NCI-H524 (cell line): ENCODE measurements at places on chromosomes 5 and 9.

DNA sequence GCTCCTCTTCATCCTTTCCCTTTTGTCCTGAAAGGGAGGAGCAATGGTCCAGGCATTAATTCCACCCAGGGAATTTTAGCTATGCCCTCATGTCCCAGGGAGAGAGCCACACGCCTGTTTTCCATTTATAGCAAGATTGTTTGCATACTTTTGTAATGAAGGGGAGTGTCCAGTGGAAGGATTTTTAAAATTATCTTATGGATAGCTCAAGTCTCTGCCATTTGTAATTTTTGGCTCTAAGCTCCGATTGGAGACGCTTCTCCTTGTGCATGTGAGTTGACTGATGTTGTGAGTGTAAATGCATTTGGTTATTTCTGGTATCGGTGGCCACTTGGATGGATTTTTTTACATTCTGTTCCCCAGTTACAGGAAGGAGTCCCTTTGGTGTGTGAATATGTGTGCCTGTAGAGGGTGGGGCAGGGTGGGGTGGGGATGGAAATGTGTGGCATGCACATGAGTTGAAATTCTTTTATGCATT is 7.2 kb upstream of the RPL26L1 start:
- DNase-seq: no peak

GRCh38 chr5:135598691-135599395 is 20.1 kb upstream of the CXCL14 start:
- no peak for DNase-seq

DNA sequence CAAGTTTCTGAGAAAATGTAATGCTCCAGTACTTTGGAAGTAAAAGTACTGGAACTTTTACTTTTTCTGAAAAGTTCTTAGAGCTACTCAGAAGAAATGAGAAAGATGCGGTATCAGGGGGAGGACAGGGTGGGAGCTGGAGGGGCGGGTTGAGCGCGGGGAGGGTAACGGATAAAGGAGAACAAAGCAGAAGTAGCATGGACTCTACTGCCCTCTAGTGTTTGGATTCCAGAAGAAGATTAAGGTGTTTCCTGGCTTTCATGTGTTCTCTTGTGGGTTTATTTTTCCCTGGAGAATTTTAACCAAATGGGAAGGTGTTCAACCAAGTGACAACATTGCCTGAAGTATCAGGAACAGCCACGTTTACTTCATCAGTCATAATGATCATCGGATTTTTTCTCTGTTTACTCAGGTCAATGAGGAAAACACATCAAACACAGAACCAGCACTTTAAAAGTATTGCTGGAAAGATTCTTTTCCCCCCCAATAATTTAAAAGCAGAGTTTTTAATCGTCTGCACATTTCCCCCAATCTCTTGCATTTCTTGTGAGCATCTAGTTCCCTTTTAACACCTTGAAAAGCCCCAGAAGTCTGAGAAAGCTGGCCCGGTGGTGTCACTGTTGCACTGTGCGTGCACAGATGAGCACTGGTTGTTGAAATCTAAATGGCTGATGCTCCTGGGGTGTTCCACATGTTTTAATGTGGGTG is 190.6 kb downstream of the MPDZ start:
- peak; percentile 68 for DNase-seq

DNA sequence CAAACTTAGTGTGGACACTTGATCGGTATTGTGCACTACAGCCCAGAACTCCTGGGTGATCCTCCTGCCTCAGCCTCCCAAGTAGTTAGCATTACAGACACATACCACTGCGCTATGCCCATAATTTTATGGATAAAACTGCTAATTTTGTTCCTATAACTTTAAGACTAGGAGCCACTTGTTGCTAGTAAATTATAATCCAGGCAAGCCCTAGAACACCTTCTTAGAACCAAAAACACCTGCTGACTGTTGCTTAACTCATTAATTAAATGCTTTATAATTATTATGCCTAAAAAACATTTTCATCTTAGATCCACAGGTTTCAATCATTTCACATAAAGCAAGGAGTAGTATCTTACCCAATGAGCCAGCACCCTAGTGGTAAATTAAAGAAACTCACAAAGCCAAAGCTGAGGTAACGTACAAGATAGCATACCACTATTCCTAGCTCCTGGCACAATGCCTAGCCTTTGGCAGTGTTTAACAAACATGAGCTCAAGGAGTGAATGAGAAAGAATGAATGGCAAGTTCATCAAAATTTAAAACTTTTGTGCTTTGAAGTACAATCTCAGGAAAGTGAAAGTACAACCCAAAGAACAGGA is 5.4 kb downstream of the MRPS27 start:
- DNase-seq: no peak

DNA sequence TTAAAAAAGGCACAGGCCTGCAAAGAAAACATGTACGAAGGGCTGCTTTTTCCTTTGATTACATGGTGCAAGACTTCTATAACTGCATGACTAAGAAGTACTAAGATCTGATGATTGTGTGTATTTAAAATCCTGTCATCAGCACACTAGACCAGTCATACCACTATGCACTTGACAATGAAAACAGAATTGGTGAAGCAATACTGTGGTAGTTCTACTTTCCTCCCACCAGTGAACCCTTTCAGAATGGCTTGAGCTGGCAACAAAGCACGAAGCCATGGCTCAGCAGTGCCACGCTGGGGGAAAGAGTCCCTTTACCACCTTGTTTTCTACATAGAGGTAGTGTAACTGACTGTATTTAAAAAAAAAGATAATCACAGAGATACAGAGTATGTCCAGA is 49.0 kb upstream of the POU5F2 start:
- no peak for DNase-seq

DNA sequence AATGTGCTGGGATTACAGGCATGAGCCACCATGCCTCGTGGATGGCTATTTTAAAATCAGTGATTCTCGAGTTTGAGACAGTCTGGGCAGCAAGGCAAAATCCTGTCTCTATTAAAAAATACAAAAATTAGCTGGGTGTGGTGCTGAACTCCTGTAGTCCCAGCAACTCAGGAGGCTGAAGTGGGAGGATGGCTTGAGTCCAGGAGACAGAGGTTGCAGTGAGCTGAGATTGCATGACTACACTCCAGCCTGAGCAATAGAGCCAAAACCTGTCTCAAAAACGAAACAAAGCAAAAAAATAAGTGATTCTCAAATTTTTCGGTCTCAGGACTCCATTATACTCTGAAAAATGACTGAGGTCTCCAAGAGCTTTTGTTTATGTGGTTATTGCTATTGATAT is 47.9 kb upstream of the HSPA9 start:
- no peak for DNase-seq

DNA sequence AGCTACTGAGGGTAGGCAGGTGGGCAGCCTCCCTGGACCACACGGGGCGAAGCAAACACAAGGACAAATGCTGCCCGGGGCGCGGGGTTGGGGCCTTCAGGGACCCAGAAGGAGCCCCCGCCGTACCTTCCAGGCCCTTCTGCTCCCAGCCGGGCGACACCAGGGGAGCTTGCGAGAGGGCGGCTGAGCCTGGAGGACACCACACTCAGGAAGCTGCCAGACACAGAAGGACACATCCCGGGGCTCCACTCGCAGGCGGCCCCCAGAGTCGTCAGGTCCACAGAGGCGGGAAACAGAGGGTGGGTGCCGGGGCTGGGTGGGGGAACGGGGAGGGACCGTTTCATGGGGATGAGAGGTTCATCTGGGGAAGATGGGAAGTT is 58.5 kb upstream of the UBAC1 start:
- DNase-seq: no peak

GRCh38 chr9:68522131-68522530 is 18.6 kb downstream of the TMEM252 start:
- DNase-seq: no peak

DNA sequence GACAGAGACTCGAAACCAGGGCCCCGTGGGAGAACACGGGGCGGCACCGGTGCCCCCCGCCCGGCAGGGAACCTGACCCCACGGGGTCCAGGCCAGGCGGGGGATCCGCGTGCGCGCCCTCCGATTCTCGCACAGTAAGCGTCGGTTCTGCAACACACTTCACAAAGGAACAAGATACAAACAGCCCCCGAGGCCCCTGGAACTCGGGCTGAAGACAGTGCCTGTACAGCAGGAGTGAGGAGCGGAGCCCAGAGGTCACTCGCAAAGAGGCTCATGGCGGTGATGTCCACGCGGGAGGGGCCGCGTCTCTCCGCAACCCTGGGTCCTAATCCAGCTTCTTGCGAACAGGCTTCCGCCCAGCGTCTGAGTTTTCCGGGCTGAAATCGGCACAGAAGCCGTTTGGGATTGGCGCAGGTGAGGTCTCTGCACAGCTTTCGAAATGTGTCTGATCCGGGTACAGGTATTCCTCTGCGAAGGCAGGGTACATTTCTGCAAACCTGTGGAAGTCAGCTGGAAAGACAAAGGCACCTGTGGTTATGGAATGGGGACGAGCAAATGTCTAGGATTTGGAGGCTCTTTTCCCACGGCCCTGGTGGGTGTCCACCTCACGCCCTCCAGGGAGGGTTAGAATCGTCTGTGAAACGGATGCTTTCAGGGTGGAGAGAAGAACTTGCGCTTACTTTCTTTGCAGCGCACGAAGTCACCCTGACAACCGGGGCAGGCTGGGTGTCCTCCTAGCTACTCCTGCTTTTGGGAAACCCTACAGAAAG is 18.3 kb upstream of the SLC6A3 start:
- DNase-seq: no peak

- DNase-seq: peak; percentile 68
These were observed 126.2 kb upstream of the PLCXD3 start for GRCh38 chr5:41636605-41637004.

- DNase-seq: no peak
These were observed 525.9 kb upstream of the ZNF608 start for GRCh38 chr5:125272357-125272756.

- no peak for DNase-seq
These were observed 1548.6 kb downstream of the EFNA5 start for GRCh38 chr5:106121972-106122605.

DNA sequence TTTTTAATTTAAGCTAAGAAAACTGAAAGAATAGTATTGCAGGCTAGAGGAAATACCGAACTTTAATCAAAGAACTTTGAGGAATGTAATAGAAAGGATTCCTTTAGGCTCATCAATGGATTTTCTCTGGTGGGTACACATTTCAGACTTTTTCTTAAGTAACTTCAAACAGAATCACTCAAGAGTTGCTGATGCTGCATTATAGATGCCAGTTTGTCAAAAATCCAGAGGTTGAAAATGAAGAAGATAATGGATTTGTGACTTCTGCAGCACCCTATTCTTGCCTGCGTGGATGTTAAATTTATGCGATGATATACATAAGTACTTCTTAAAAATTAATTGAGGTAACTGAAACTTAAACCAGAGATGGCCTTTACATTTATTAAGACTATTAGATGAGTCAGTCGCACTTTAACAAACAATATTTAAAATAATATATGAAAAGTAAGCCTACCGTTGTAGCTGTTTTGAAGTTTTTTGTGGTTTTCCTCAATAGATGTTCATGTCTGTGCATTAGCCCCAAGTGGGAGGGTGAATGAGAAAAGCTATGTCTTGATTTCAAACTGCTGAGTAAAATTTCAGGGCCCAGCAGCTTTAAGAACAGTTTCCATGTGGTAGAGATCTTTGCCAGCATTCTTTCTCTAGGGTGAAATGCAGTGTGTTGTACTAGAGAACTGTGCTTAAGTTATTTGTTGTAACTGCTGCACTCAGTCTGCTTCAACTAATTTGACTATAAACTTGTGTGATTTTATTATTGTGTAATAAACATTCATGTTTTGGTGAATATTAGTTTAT is at the start of gene OGN:
OGN (minus strand) TSS at position 537 of the 795 bp plus-strand sequence. CDS start 1,171 bp downstream, outside the sequence.
- peak; percentile 46 for DNase-seq

- no peak for DNase-seq
These were observed 15.6 kb upstream of the ACSL6 start for GRCh38 chr5:132027027-132027426.

GRCh38 chr9:26058111-26058895 is 380.1 kb upstream of the TUSC1 start:
- no peak for DNase-seq

DNA sequence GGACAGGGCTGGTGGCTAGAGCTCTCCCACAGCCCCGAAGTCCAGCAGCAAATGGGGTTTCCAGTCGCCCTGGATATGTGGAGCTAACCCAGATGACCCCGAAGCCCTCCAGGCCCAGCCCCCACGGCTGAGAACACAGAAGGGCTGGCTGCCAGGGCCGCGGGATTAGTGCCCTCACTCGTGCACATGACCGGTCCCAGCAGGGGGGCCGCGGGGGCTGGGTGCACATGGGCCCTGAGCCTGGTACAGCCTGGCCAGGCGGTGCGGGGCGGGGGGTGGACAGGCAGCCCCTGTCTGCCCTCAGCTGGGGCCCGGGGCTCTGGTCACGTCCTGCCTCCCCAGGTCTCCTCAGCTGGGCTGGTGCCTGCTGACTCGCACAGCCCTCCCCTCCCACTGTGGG is 5.9 kb downstream of the SSNA1 start:
- peak; percentile 42 for DNase-seq

DNA sequence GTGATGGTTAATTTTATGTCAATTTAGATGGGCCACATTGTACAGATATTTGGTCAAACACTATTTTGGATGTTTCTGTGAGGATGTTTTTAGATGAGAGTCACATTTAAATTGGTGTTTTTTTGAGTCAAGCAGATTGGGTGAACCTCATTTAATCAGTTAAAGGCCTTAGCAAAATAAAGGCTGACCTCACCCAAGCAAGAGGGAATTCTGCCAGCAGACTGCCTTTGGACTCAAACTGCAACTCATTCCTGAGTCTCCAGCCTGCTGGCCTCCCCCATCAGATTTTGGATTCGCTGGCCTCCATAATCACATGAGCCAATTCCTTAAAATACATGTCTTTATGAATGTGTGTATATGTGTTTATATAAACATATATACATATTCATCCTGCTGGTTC is 282.7 kb upstream of the POU5F2 start:
- DNase-seq: no peak

DNA sequence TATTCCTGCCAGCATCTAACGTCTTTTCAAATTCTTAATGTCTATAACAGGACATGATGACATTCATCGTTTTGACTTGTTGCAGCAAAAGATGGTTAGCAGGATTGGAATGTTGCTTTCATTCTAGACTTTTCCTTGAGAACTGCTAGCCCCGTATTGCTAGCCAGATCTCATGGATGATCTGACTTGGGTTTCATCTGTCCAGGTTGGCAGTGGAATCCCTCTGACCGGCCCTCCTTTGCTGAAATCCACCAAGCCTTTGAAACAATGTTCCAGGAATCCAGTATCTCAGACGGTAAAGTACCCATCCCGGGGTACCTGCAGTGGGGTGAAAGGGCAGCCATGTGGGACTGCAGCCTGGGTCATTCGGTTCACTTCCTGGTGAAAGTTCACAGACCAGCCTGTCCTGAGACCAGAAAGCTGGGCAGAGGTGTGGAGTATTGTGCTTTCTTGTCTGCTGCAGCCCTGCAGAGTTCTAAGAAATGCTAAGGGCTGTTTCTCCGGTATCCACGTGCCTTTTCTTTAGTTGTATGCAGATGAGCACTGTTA is 16.7 kb downstream of the QRFP start:
- no peak for DNase-seq

- DNase-seq: peak; percentile 91
These were observed 54.3 kb downstream of the PTCH1 start for GRCh38 chr9:95462249-95463147.
